ENCODE measurements at places on chromosomes 16 and 17. TPM values are rescaled to one million over a fixed set of nuclear protein-coding genes. Genes with fewer than 3 reads are reported as not detected.

- no peaks in the 10 kb centered on the region for H3K4me1 ChIP-seq
- H3K4me3 ChIP-seq = no peak within 1 kb of the TSS
- no peak within 1 kb of the TSS for H3K27ac ChIP-seq
- H3K36me3 ChIP-seq = no peaks in the 10 kb centered on the region
- peak; percentile 21 for DNase-seq
Observed at GRCh38 chr16:57970970-57971369, at the start of gene CNGB1. Gene CNGB1, minus strand, starts transcription at chr16:57971128. Its CDS starts 3,842 bp downstream, at chr16:57967286.

DNA sequence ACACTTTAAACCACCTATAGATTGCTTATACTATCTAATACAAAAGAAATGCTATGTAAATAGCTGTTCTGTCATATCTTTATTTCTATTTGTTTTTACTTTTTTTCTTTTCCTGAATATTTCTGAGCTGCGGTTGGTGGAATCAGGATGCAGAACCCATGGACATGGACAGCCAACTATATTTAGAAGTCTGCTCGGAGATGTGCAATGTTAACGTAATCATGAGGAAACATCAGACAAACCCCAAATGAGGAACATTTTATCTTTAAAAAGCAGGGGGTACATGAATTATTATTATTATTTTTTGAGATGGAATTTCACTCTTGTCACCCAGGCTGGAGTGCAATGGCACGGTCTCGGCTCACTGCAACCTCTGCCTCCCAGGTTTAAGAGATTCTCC is 31.4 kb upstream of the GHDC start:
- H3K4me3 ChIP-seq = no peak overlapping the region
- peaks cover 12% of the 10 kb centered on the region for H3K4me1 ChIP-seq
- H3K36me3 ChIP-seq = peaks cover 21% of the 10 kb centered on the region
- no peaks in the 10 kb centered on the region for H3K27me3 ChIP-seq
- H3K27ac ChIP-seq = no peak overlapping the region
- no peak for DNase-seq

DNA sequence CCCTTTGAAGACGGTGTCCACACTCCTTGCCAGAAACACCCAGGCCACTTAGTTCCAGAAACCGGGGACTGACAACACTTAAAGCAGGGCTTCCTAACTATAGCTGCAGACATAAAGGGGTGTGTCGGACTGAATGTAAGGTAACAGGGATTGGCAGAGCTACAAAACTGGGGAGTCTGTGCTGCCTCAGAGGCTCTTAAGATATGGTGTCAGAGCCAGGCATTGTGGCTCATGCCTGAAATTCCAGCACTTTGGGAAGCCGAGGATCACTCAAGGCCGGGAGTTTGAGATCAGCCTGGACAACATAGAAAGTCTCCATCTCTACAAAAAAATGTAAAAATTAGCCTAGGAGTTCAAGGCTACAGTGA is 14.2 kb upstream of the NLRC3 start:
- no peaks in the 10 kb centered on the region for H3K4me1 ChIP-seq
- H3K27ac ChIP-seq = no peak overlapping the region
- DNase-seq = no peak
- H3K36me3 ChIP-seq = peaks cover 11% of the 10 kb centered on the region

- no peaks in the 10 kb centered on the region for H3K27me3 ChIP-seq
- H3K27ac ChIP-seq = no peak overlapping the region
- H3K4me3 ChIP-seq = no peak overlapping the region
- DNase-seq = peak; percentile 13
Observed at GRCh38 chr17:10666906-10667305, 9.8 kb upstream of the MYH3 start.

DNA sequence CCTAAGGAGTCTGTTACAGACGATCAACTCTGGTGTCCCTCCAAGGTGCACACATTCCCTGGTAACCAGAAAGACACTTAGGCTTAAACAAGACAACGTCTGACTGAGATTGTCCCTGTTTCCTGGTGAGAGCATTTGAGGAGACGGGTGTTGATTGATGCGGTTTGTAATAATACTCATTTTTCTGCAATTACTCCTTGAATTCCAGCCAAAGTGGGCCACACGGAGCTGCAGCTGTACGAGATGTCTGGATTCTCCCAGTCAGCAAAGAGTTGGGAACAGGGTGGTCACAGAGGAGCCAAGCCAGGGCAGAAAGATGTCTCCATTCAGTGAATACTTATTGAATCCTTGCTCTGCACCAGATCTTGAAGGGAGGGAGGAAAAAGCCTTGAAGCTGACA is 30.9 kb upstream of the CES5A start:
- DNase-seq = no peak
- H3K4me3 ChIP-seq = no peak overlapping the region
- H3K27ac ChIP-seq = no peak overlapping the region
- H3K27me3 ChIP-seq = no peaks in the 10 kb centered on the region

GRCh38 chr16:9840761-9841665 is 341.2 kb downstream of the GRIN2A start:
- H3K4me1 ChIP-seq = peaks cover 12% of the 10 kb centered on the region
- no peaks in the 10 kb centered on the region for H3K27me3 ChIP-seq
- no peak overlapping the region for H3K4me3 ChIP-seq
- H3K27ac ChIP-seq = no peak overlapping the region
- no peaks in the 10 kb centered on the region for H3K36me3 ChIP-seq

DNA sequence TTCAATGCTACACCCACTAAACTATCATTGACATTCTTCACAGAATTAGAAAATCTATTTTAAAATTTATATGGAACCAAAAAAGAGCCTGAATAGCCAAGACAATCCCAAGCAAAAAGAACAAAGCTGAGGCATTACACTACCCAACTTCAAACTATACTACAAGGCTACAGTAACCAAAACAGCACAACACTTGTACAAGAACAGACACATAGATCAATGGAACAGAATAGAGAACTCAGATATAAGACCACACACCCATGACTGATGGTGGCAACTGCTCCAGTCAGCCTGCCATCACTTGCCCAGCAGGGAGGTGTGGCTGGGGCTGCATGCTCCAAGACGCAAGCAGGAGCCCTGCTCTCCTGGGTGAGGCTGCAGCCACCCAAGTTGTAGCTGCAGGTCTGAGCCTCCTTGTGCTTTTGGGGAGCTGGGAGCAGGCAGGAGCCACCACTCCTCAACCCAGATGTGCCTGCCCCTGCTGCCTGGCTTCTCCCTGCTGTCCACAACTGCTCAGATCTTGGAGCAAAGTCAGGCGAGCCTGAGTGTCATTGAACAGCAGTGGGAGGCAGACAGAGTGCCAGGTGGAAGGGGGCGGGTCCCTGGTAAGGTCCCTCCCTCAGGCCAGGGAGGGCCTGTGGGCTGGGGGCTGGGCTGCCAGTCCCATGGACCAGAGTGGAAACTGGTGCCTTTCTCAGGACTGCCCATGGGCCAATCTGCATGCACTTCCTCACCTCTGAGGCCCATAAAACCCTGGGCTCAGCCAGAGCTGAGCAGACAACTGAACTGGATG is 24.7 kb downstream of the SSH2 start:
- H3K36me3 ChIP-seq = no peaks in the 10 kb centered on the region
- no peaks in the 10 kb centered on the region for H3K4me1 ChIP-seq
- no peak overlapping the region for H3K27ac ChIP-seq
- no peak for DNase-seq

- H3K27ac ChIP-seq = no peak overlapping the region
- H3K4me3 ChIP-seq = no peak overlapping the region
Observed at GRCh38 chr17:537133-537532, 177.5 kb downstream of the VPS53 start.

- H3K4me1 ChIP-seq = no peaks in the 10 kb centered on the region
- H3K27me3 ChIP-seq = no peaks in the 10 kb centered on the region
- DNase-seq = no peak
- H3K36me3 ChIP-seq = no peaks in the 10 kb centered on the region
- H3K27ac ChIP-seq = no peak overlapping the region
- H3K4me3 ChIP-seq = no peak overlapping the region
Observed at GRCh38 chr16:60674241-60674640, 1362.0 kb downstream of the CDH8 start.

- no peaks in the 10 kb centered on the region for H3K27me3 ChIP-seq
- H3K27ac ChIP-seq = no peak overlapping the region
- H3K4me3 ChIP-seq = no peak overlapping the region
- H3K4me1 ChIP-seq = peaks cover 17% of the 10 kb centered on the region
Observed at GRCh38 chr16:27258241-27258734, 10.3 kb downstream of the NSMCE1 start.

DNA sequence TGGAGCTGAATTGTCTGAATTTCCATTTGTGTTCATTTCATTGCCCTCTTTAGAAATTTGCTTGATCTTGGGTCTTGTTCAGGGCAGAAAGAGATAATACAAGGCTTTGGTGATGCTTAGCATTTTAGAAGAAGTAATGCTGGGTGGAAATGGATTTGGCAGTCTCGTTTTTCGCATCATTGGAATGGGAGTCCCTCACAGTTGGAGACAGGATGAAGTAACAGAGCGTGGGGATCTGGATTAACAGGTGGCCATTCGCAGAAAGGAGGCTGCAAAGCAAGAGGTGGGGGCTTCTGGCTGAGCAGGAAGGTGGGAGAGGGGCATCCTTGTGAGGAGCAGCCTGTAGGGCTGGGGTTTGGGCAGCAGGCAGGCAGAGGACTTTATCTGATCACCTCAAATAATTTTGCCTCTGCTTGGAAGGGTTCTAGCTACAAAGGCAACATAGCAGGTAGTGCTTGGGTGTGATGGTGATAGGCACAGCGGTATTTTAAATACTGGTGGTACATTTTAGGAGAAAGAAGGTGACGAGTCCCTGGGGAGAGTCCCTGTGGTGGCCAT is 17.0 kb downstream of the KSR1 start:
- H3K27me3 ChIP-seq = peaks cover 8% of the 10 kb centered on the region
- H3K36me3 ChIP-seq = no peaks in the 10 kb centered on the region
- DNase-seq = peak; percentile 30
- no peak overlapping the region for H3K27ac ChIP-seq
- peaks cover 6% of the 10 kb centered on the region for H3K4me1 ChIP-seq

GRCh38 chr17:56831369-56832095 is 2.2 kb downstream of the C17orf67 start:
- H3K27me3 ChIP-seq = no peaks in the 10 kb centered on the region
- no peak overlapping the region for H3K4me3 ChIP-seq
- DNase-seq = peak; percentile 18
- peaks cover 16% of the 10 kb centered on the region for H3K4me1 ChIP-seq
- H3K36me3 ChIP-seq = no peaks in the 10 kb centered on the region

DNA sequence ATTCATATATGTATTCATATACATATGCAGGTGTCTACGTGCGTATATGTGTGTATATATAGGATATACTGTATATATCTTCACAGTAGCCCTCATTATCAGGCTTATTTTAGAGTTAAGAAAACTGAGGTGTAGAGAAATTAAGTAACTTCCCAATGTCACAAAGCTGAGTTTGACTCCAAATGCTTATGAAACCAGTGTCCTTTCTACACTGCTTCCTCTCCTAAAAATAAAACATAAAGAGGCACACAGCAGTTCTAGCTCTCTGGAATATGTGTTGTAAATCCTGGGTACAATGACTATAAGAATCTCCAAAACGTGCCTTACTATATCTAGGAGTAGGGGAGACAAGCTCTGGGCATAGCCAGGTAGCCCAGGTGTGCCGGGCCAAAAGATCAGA is 40.0 kb upstream of the CCL1 start:
- H3K27ac ChIP-seq = no peak overlapping the region
- no peak overlapping the region for H3K4me3 ChIP-seq
- no peaks in the 10 kb centered on the region for H3K4me1 ChIP-seq
- DNase-seq = no peak

DNA sequence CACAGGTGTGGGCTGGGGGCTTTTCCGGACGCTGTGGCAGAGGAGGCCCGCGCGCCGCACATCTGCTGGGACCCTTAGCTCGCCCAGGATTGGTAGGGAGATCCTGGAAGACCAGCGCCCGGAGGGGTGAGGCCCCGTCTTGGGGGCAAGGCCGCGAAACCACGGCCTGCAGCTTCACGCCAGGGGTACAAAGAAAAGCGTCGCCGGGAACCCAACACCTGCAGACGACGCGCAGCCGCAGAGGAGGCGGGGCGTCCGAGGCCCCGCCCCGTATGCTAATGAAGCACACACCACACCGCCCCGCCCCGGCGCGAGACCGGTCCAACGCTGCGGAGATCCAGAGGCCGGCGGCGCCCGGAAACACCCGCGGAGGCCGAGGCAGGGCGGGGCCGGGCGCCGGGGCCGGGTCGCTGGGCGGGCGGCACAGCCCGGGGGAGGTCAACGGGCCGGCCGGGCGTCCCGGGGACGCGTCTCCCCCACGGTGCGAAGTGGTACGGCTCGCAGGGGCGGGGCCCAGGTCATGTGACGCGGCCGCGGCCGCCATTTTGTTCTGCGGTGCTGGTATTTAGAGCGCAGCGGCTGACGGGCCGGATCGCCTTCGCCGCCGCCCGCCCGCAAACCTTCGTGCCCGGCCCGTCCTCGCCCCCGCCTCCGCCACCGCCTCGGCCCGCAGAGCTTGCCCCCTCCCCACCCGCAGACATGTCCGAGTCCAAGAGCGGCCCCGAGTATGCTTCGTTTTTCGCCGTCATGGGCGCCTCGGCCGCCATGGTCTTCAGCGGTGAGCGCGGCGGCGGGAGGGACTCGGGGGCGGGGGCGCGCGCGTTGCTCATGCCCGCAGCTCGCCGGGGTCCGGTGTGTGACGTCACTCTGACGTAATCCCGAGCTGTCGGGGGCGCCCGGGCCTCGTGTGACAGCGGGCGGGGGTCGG is at the start of gene ATP6V0C:
TSS of gene ATP6V0C (plus strand) at position 548 of the 928 bp plus-strand sequence. CDS start at position 700, 152 bp downstream.
- H3K27ac ChIP-seq = peak within 1 kb of the TSS; percentile 93
- H3K36me3 ChIP-seq = peaks cover 5% of the 10 kb centered on the region
- DNase-seq = peak; percentile 99
- peaks cover 41% of the 10 kb centered on the region for H3K4me1 ChIP-seq

DNA sequence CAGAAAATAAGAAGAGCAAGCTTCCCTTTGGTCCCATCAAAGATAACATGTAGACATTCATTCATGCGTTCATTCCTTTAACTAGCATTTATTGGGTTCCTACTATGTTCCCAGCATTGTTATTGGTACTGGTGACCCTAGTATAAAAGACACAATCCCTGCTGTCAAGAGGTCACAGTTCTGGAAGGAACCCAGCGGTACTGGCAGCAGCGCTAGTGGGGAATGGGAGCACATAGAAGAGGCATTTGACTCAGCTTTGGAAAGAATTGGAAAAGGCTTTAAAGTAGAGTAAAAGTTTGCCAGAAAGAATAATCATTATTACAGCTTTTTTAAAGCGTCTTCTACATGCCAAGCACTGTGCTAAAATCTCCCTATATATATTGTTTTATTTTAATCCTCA is 41.7 kb upstream of the NF1 start:
- peak overlapping the region; percentile 81 for H3K27ac ChIP-seq
- no peaks in the 10 kb centered on the region for H3K27me3 ChIP-seq
- no peak overlapping the region for H3K4me3 ChIP-seq
- no peak for DNase-seq
- no peaks in the 10 kb centered on the region for H3K36me3 ChIP-seq
- H3K4me1 ChIP-seq = peaks cover 15% of the 10 kb centered on the region

- H3K36me3 ChIP-seq = no peaks in the 10 kb centered on the region
- DNase-seq = no peak
- peak overlapping the region; percentile 32 for H3K27ac ChIP-seq
- H3K4me1 ChIP-seq = peaks cover 26% of the 10 kb centered on the region
- H3K27me3 ChIP-seq = no peaks in the 10 kb centered on the region
Observed at GRCh38 chr16:81646561-81646960, 132.5 kb upstream of the PLCG2 start.

- H3K27me3 ChIP-seq = no peaks in the 10 kb centered on the region
- H3K4me3 ChIP-seq = peak overlapping the region; percentile 99
- DNase-seq = no peak
- H3K36me3 ChIP-seq = peaks cover 6% of the 10 kb centered on the region
- peaks cover 11% of the 10 kb centered on the region for H3K4me1 ChIP-seq
Observed at GRCh38 chr16:67804853-67805542, 1.4 kb downstream of the RANBP10 start.

The SARM1 gene
- 5.9 TPM for total RNA-seq

The BTBD17 gene
- not detected for total RNA-seq

The TMEM132E gene
- total RNA-seq = not detected

The QRICH2 gene
- total RNA-seq = 3.6 TPM

The CHRNB1 gene
- total RNA-seq = 5.3 TPM

The GCGR gene
- not detected for total RNA-seq

The PRSS36 gene
- total RNA-seq = not detected

The TXNL4B gene
- total RNA-seq = 9.1 TPM

The KIFC3 gene
- total RNA-seq = 40.5 TPM

The DNAH2 gene
- total RNA-seq = 0.88 TPM
